ENCODE measurements at places on chromosomes 6 and 20.

- DNase-seq = no peak
Observed at GRCh38 chr6:138907167-138907566, 80.9 kb downstream of the REPS1 start.

- no peak for DNase-seq
Observed at GRCh38 chr6:72798196-72798595, 176.3 kb downstream of the KCNQ5 start.

- no peak for DNase-seq
Observed at GRCh38 chr6:150535151-150535804, 64.4 kb upstream of the PLEKHG1 start.

- no peak for DNase-seq
Observed at GRCh38 chr6:154301086-154301625, 55.4 kb downstream of the IPCEF1 start.

DNA sequence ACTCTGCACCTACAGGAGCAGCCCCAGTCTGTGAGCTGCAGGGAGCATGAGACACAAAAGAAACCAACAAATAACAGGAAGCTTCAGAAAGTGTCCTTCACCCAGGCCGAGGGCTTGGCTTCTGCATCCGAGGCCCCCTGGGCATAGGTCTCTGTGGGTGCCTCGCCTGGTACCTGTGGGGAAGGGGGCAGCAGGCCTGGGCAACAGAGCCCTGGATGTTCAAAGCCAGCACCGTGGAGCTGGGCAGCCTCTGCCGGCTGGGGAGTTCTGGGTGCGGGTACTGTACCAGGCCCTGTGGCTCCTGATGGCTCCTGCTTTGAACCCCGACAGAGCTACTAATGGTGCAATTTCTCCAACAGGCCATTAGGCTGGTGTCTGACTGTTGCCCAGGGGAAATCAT is 55.7 kb downstream of the TMEM242 start:
- DNase-seq = no peak

DNA sequence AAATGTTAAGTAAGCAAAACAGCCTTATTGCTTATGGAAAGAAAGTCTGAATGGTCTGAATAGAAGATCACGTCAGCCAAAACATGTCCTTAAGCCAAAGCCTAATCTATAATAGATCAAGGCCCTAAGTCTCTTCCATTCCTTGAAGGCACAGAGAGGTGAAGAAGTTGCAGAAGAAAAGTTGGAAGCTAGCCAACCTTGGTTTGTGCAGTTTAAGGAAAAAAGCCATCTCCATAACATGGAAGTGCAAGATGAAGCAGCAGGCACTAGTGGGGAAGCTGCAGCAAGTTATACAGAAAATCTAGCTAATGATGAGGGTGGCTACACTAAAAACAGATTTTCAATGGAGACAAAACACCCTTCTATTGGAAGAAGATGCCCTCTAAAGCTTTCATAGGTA is 29.1 kb downstream of the LRRN4 start:
- no peak for DNase-seq

- DNase-seq = peak; percentile 32
Observed at GRCh38 chr6:6008089-6008647, 1.4 kb upstream of the NRN1 start.

DNA sequence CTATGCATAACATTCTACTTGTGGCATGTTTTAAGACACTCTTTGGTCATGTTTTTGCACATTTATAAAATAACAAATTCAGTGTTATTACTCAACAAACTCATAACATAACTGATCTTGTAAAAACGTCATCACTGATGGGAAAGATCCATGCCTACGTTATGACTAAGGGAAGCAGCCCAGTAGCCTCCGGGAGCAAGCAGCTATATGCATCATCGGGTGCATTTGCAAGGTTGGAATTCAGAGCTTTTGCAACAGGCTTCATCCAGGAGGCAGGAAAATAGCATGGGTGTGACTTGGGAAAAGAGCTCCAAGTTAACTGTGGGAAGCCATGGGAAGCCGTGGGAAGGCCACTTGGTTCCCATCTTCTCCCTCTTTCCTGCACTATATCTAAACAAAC is 271.6 kb upstream of the SGK1 start:
- no peak for DNase-seq

GRCh38 chr6:139131736-139132280 is 3.1 kb upstream of the HECA start:
- no peak for DNase-seq

DNA sequence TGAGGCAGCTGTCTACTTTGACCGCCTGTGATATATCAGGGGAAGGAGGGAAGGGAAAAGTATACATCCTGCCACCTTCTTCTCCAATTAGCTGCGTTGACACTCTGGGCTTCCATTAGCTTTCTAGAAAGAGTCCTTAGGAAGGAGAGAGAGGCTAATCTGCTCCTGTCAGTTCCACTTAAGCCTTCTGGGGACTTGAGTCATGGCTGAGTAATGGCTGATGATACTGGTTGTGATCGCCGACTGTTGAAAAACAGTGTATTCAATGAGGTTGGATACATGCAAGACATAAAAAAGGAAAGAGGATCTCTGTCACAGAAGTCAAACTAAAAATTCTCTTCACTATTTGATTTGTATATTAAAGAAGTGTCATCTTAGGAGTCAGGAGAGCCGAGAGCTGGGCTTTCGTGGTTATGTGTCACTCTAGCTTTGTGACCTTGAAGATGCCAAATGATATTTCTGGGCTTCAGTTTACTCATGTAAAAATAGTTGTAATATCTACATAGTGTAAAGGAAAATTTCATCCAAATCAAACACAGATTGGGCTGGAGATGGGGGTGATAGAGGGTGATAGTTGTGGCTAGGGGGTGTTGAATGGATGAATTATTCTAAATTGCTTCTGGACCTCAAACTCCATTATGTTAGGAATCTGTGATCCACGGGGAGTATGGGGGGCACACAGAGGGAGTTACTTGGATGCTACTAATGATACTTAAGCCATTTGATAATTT is 189.0 kb downstream of the UST start:
- no peak for DNase-seq

GRCh38 chr6:154261688-154262397 is 94.8 kb downstream of the IPCEF1 start:
- DNase-seq = no peak

- DNase-seq = peak; percentile 40
Observed at GRCh38 chr6:69835414-69836179, 30.8 kb upstream of the COL19A1 start.

GRCh38 chr20:653110-653589 is at the start of gene SRXN1:
Gene SRXN1 (minus strand): TSS chr20:653200. CDS start chr20:653185, 15 bp downstream.
- DNase-seq = peak; percentile 78

GRCh38 chr20:13685623-13686022 is 46.9 kb upstream of the TASP1 start:
- DNase-seq = no peak

- peak; percentile 76 for DNase-seq
Observed at GRCh38 chr20:1965520-1966351, 28.1 kb downstream of the PDYN start.

GRCh38 chr6:137967689-137968454 is 100.8 kb downstream of the TNFAIP3 start:
- no peak for DNase-seq

DNA sequence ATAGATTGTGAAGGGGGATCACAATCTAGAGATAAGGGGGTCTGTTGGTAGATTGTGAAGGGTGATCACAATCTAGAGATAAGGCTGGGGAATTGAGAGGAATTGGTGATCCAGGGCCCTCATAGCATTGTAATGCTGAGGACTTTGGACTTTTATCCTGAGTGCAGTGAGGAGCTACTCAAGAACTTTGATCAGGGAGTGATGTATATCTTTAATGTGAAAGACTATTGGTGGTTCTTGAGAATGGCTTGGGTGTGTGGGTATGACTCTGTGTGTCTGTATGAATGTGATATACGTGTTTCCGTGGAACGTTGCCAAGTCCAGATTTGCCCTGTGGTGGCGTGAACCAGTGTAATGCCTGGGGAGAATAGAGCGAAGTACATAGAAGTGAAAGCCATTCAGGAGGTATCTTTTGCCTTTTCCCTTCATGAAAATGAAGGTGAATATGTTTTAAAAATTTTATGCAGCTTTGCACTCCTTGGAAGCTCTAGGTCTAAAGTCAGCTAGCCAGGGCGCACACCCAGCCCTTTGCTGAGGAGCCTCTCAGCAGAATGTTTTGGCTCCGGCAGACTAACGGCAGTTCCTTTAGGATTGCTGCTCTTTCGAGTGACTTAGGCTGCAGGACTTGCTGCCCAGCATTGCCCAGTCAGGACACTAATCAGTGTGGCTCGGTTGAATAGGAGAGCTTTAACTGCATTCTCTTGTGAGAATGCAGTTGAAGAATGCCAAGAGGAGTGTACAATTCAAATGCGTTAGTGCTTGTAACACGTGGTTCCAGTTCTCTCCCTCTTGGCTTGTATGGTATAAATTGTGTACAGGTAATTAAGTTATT is 3.5 kb downstream of the ZFAND3 start:
- DNase-seq = no peak

DNA sequence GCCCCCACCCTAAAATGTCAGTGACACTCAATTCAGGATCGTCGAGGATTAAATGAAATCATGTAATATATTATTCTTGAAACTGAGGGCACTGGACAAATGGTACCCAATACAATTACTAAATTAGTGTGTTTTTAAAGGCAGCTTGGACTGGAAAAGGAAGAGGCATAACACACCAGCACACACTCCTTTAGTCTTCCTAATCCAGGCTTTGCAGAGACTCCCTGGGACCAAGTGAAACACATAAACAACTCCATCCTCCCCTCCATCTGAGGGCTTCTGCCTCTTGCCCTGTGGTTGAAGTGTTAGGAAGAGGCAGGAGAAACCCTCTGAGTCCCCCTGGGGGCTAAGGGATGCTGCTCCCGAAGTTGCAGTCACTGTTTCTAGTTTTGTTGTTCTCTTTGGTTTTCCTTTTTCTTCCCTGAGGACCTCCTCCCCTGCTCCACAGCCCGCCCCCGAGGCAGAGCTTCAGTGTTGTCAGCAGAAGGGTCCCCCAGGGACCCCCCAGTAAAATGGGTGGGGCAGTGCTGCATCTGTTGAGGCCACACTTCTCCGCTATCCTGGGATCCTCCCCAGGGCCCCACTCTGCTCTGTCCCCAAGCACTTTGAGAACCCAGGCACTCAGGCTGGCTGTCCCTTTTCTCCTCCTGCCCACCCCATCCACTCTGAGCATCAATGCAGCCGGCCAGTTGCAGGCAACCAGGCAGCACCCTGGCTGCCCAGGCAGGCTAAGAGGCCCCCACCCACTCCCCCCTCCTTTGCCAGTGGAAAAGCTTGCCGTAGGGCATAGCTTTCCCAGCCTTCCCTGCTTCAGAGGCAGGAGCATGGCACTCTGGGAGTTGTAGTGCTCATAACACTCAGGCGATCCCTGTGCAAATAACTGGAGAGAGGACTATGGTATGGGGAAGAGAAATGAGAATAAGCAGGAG is 5.9 kb downstream of the TMEM63B start:
- peak; percentile 61 for DNase-seq

DNA sequence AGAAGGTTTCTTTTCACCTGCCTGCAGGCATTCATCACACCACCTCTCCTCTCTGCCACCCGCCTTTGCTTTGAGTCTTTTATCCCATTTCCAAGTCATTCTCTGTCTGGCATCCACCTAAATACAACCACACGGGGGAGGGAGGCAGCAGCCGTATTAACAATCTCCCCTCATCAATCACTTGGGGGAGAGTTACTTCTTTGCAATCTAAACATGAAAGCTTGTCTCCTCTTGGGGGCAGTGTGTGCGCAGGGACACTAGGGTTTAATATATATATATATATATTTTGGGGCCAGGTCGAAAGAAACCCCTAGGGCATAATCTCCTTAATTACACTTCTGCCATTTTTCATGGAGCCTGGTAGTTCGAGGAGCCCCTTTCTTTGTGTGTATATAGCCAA is 214.5 kb downstream of the TSHZ2 start:
- no peak for DNase-seq

GRCh38 chr6:8082954-8083858 is 19.0 kb upstream of the BLOC1S5 start:
- DNase-seq = peak; percentile 42

- DNase-seq = no peak
Observed at GRCh38 chr6:7903673-7904072, 6.9 kb downstream of the TXNDC5 start.

DNA sequence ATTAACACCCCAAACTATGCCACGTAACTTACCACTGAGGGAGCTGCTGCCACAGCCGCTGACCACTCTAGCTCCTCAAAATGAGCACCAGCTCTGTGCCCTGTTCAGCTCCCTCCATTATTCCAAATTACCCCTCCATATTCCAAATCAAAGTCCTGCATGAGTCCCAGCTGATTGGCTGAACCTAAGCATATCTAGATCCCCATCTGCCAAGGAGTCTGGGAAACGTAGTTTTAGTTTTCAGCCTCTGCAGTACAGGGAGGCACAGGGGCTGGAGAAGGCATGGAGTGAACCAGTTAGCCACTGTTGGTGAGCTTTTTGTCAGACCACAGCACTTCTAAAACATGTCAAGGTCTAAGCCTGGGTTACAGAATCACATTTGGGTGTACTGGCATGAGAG is 15.9 kb downstream of the UNC5CL start:
- no peak for DNase-seq

GRCh38 chr20:36092398-36093024 is 62.0 kb upstream of the EPB41L1 start:
- DNase-seq = no peak

DNA sequence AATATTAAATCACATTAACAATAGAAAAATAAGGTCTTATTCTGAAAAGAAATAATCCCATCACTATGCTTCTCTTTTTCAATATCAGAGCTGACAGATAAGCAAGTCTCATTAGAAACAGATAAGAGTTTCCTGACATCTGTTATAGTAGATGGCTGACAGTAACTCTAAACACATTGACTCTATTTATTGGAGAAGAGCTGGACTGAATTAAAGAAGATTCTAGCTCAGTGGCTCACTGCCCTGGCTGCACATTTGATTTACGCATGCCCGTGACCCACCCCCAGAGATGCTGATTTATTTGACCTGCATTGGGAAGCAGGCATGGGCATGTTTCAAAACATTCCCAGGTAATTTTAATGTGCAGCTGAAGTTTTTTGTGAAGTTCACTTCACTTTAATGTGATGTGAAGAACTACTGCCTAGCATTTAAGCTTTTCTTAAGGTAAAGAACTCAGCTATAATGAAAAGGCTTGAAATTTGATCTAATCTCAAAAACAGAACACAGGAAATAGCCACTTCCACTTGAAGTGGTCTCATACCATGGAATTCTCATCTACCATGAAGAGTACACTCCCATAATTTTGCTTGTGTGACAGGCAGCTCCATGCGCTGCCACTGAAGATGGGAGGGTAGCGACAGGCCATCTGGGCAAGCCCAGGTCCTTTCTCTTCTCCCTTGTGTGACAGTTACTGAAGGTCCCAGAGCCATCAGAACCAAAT is 162.3 kb downstream of the TPBG start:
- no peak for DNase-seq

- no peak for DNase-seq
Observed at GRCh38 chr6:95094751-95095663, 482.3 kb upstream of the MANEA start.

DNA sequence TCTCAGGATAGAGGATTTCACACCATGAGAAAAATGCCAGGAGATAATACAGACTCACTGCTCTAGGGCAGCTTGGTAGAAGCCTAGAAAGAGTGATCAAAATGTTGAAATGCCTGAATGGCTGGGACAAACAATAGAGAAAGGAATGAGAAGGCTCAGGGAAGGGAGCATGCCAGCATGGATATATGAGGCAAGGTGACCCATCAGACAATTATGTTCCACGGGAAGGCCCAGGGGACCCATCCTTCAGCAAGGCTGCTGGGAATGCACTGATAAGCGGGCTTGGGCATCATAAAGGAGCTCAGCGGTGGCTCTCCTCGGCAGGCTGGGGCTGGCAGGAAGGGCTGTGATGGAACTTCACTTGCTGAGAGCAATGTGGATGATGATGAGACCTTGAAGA is 12.2 kb downstream of the HEBP2 start:
- DNase-seq = no peak
